ENCODE measurements at places on chromosomes 6 and 20.

- no peak for DNase-seq
These were observed 92.6 kb downstream of the SNX5 start for GRCh38 chr20:17875981-17876385.

DNA sequence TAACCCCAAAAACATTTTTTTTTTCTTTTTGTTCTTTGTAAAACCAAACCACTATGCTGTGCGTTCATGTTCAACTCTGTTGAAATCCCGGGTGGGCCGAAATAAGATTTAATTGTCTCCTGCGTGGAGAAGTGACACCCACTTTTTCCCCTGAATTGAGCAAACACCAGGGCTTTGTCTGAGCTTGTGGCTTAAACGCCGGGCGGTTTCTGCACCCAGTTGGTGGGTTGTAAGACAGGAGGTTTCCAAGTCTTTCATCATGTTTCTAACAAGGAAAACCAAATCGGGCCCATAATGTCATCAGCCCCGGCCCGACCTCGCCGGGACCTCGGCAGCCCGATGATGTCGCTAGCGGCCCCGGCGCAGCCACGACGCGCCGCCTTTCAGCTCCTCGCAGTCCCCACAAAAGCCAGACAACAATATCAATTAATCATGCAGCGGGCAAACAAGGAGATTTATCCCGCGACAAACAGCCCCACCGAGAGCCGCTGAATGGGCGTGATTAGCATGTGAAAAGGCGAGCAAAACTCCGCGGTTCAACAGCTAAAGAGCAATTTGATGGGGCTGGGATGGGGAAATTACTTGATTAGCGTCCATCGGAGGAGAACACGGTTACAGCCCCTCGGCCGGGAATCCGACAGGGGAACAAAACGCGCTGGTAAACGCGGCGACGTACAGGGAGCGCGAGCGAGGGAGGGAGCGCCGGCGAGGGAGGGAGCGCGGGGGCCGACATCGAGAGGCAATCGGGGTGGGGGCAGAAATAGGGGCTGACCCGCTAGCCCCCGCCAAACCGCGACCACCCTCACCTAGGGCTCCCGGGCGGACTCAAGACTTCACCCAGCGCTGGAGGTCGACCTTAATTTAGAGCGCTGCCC is 5.3 kb downstream of the LINC00237 start:
- no peak for DNase-seq

- no peak for DNase-seq
These were observed 372.1 kb upstream of the HS3ST5 start for GRCh38 chr6:114714836-114715507.

GRCh38 chr6:45746046-45746445 is 269.6 kb downstream of the CLIC5 start:
- DNase-seq, result no peak

- no peak for DNase-seq
These were observed 9.9 kb upstream of the SNX9 start for GRCh38 chr6:157813191-157813590.

GRCh38 chr20:49676581-49677291 is 36.9 kb downstream of the B4GALT5 start:
- DNase-seq, result no peak

GRCh38 chr6:77466451-77467437 is 3.5 kb upstream of the HTR1B start:
- no peak for DNase-seq
